ENCODE measurements at places on chromosomes 16 and 17.

DNA sequence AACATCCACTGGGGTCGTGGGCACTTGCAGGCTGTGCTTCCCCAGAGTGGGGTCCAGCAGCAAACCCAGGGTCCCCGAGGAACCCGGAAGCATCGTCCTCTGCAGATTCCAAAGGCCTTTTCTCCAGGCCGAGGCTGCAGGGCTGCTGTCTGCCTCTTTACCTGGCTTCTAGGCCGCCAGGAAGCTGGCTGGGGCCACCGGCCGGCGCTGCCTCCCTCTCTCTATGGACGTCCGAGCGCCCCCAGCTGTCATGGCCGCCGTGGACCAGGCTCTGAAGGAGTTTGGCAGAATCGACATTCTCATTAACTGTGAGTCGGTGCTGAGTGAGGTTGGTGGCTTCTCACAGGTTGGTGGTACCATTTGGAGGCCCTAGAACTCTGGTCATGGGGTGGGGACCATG, 5.6 kb downstream of the DECR2 start:
- no peak for DNase-seq

GRCh38 chr17:882827-883585, 96.6 kb downstream of the NXN start:
- no peak for DNase-seq

- DNase-seq, result no peak
Measured at GRCh38 chr17:27946513-27946912, 53.3 kb upstream of the LYRM9 start.

GRCh38 chr16:1775846-1776671, 3.1 kb upstream of the MRPS34 start:
- peak; percentile 59 for DNase-seq

GRCh38 chr16:68420366-68420942, 27.9 kb downstream of the SMPD3 start:
- peak; percentile 14 for DNase-seq

DNA sequence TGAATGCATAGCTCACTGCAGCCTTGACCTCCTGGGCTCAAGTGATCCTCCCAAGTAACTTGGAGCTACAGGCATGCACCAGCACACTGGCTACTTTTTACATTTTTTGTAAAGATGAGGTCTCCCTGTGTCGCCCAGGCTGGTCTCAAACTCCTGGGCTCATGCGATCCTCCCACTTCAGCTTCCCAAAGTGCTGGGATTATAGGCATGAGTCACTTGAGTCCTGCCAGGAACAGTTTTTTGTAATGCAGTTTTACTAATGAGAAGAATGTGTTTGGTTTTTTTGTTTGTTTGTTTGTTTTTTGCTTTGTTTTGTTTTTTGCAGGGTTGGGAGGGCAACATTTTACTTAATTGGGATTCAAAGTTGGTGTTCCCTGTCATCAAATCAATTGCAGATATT, 22.2 kb downstream of the SOST start:
- DNase-seq, result no peak

GRCh38 chr17:19457830-19458271, 46.8 kb downstream of the RNF112 start:
- DNase-seq, result peak; percentile 76

- DNase-seq, result no peak
Measured at GRCh38 chr17:35708149-35708548, 23.3 kb upstream of the RASL10B start.

DNA sequence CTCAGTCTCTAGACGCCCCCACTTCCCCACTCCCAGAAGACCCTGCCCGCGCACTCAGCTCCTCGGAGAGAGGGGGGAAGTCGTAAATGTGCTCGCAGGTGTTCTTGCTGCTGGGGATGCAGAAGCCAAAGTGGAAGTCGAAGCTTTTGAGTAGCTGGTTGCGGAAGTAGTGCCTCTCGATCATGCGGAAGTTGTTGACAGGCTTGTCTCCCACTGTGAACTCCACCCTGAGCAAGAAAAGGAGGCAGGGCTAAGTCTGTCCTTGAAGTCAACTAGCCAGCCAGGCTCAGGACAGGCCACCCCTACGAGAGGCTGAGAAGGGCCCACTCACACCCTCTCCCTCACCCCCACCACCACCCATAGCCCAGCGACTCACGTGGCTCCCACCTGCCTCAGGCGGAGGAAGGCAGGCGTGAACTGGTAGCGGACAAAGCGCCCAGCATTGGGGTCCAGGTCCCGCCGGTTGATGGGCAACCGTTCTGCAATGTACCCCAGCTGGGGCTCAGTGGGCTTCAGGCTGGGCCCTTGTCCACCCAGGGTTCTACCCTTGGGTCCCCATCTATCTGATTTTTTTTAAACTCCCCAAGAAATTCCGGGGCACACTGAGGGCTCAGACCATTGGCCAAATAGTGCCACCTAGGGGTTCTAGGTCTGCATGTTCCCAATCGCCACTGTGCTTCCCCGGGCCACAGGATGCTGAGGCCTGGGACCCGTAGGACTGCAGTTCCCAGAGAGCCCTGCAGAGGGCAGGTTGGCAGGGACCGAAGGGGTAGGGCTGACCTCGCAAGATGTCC, 4.6 kb downstream of the UNC119 start:
- DNase-seq, result peak; percentile 83

DNA sequence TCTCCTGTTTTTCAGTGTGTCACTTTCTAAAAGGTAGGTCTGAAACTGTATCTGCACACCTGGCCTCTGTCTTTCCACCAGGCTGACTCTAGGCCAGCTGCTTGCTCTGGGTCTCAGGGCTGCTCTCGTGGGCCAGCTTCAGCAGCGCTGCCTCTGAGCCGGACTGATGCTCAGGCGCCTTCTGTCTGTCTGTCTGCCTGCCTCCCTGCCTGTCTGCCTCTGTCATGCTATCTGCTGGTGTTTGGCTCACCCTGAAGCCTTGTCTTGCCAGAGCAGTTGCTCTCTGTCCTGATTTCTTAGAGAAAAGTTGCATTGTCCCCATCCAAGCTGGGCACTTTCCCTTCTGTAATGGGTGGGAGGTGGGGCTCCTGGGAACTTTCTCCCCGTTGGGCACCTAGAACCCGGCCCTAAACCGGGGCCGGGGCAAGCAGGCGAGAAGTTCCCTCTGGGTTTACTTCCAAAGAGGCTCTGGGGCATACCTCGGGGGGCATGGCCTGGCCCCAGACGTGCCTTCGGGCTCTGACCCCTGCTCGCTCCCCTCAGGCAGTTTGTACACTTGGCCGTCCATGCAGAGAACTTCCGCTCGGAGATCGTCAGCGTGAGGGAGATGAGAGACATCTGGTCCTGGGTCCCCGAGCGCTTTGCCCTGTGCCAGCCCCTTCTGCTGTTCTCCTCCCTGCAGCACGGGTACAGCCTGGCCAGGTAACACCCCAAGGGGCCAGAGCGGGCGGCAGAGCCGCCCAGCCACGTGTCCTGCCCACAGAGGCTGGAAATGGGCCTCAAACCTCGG, 15.9 kb upstream of the ATP6V0C start:
- no peak for DNase-seq

DNA sequence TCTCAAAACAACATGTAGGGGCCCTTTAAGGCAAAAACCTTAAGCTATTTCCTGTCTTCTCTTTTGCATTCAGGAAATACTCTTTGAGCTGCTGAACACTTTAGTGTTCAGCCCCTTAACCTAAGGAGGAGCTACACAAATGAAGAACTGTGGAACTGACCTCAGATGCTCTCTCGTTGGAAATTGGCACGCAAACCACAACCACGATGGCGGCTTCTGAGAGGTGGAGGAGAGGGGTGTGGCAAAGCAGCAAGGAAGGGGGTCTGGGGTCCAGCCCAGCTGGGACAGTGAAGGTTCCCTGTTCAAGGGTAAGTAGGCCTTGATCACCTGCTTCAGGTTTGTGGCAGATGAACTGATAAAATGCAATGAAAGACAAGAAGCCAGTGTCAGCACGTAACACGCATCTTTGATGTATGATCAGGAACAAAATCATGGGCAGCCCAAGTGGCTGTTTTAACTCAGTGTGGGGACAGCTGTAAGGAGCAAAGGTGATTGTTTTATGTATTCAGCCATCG, 291.6 kb upstream of the TNRC6C start:
- no peak for DNase-seq

DNA sequence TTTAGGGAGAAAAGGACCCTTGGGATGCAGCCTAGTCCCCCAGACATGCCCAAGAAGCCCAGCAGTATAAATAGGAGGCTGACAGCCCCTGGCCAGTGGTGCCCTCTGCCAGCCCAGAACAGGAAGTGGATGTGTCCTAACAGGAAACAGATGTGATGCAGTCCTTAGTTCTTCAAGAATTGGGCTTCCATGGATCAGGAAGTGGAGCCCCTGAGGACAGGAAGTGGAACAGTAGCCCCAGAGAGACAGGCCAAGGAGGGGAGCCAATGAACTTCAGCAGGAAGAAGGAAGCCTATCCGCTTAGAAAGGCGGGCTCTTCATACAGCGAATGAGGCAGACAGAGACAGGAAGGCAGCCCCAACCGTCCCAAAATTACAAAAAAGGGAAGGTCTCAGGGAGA, 7.2 kb downstream of the CTF1 start:
- no peak for DNase-seq

- DNase-seq, result no peak
Measured at GRCh38 chr17:72702136-72702735, 390.3 kb downstream of the SLC39A11 start.

DNA sequence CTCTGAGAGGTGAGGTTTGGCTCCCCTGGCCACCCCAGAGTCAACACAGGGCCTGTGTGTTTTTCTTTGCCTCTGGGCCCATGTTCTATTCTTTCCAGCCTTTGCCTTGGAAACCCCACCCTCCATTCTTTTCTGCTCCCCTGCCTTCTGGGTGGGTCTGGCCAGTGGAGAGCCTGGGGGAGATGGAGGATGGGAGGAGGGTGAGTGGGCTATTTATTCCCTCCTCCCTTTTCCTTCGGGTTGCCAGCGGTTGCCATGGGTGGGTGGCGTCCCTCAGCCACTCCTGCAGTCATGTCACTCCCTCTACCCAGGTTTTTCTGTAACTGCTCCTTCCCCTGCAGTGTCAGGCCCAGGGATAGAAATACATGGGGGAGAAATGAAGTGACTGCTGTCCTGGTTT, 15.5 kb downstream of the CMIP start:
- no peak for DNase-seq

DNA sequence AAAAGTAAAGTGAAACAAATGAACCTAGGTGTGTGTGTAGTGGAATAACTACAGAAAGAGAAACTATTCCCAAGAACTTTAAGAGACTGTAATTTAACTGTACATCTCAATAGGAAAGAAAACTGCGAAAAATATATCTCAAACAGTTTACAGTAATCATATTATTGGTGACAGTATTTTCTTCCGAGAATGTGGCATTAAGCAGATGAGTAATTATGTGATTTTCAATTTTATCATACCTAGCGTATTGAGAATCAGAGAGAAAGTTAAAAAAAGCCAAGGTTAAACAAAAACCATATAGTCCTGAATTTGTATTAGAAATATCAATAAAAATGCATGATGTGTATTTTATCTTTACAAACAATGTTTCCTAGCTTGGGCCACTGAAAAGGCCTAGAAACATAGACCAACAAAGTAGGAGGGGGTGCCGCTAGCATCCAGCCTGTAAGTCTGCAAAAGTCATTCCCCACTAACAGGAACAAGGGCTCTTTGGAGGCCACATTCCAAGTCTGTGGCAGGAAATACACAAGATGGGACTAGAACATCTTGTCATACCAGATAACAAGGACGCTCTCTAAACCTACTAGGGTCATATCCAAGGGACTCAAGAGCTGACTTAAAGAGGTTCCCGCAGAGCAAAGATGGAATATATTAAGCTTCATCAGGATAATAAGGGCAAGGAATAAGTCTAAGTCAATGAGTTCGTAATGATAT, 20.5 kb downstream of the RNF157 start:
- no peak for DNase-seq

DNA sequence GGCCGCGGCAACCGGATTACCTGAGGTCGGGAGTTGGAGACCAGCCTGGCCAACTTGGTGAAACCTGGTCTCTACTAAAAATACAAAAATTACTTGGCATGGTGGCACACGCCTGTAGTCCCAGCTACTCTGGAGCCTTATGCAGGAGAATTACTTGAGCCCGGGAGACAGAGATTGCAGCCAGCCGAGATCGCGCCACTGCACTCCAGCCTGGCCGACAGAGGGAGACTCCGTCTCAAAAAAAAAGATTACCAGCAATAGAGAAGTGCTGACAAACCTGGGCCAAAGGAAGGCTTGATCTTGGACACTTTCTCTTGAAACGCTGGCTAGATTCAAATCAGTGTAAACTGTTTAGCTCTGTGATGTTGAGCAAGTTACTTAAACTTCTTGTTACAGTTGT, 4.3 kb downstream of the MT1H start:
- DNase-seq, result peak; percentile 67

DNA sequence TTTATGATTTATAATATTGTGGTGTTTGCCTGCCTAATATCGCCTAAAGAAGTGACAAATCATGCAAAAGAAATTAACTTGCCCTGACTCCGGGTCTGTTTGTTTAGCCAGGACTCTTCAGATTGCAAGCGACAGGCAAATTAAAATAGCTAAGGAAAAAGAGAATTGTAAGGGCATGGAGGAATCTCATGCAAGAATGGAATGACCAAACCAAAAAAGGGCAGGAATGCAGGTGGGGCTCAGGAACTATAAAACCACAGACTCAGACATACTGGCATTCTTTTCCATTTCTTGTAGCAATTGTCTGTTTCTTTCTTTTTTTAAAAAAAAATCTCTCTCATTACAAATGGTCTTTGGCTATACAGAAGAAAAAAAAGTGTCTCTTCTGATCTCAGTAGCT, 188.1 kb upstream of the XYLT1 start:
- DNase-seq, result no peak

DNA sequence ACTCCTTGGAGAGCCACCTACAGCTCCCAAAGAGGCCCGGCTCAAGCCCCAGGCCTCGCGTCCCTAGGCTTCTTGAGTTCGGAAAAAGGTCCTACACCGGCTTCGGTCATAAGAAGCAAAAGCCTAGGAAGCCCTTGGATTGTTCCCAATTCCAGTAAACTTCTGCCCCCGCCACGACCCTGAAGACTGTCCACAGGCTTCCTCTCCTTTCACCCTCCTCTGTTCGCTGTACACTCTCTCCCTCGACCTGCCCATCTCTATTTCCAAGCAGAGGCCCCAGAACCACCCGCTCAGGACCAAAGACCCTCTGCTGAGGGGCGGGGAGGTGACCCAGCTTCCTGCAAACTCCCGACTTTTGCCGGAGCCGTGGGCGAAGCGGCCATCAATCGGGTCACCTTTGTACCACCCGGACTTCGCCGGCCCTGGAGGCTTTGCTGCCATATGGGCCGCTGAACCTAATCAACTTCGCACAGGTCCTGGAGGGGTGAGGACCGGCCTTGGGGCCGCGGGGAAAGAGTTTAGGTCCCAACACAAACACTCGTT, 2.7 kb downstream of the HOXB2 start:
- no peak for DNase-seq

GRCh38 chr17:6559753-6560215, 3.4 kb upstream of the PITPNM3 start:
- no peak for DNase-seq

DNA sequence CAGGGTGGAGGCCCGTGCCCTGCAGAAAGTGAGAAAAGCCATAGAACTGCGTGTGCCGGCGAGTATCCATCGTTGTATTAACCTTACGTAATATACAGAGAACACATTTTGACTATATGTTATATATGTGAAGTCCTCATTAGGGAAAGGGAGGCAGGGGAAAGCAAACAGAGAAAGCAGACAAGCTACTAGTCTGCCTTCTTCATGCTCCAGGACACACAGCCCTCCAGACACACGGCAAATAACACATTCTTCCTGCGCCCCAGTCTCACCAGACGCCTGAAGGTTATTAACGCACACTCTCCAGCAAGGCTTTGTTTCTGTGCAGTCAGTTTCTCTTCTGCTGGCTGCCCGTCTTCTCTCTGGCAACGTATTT, 28.8 kb downstream of the PRDM7 start:
- DNase-seq, result no peak

All from WERI-Rb-1 (cell line).